ENCODE measurements at places on chromosomes 1 and 21.

DNA sequence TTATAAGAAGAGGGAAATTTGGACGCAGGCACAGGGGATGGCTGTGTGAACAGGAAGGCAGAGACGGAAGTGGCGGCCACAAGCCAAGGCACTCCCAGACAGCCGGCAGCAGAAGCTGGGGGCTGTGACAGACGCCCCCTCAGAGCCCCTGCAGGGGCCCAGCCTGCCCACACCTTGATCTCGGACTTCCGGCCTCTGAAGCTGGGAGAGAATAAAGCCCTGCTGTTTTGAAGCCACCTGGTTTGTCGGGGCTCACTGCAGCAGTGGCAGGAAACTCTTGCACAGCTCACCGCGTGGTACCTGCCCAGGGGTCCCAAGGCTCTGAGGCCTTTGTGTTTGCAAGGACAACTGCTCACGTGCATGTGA is 13.7 kb downstream of the MEGF6 start:
- no peak for DNase-seq

- no peak for DNase-seq
Observed at GRCh38 chr1:83802460-83803152, 196.3 kb downstream of the TTLL7 start.

GRCh38 chr1:171884475-171884874 is 43.2 kb downstream of the DNM3 start:
- DNase-seq: no peak

- no peak for DNase-seq
Observed at GRCh38 chr1:79226963-79227362, 220.4 kb upstream of the ADGRL4 start.

DNA sequence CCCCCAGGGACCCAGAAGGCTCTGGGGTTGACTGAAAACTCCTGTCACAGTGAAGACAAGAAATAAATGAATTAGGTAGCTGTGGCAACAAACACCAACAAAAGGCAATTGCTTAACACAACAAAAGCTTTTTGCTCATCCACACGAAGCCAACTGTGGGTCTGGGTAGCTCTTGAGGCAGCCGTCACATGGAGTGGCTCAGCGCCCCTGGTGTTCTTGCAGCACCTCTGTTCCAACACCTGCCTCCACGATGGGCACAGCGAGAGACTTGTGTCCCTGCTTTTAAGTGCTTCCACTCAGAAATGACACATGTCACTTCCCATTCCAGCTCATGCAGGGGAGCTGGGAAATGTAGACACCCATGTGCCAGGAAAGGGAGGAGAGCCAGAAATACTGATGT is 364.5 kb upstream of the DUSP10 start:
- no peak for DNase-seq

- DNase-seq: no peak
Observed at GRCh38 chr1:231903586-231904081, 277.0 kb downstream of the DISC1 start.
